ENCODE measurements at places on chromosomes 5 and 9.

DNA sequence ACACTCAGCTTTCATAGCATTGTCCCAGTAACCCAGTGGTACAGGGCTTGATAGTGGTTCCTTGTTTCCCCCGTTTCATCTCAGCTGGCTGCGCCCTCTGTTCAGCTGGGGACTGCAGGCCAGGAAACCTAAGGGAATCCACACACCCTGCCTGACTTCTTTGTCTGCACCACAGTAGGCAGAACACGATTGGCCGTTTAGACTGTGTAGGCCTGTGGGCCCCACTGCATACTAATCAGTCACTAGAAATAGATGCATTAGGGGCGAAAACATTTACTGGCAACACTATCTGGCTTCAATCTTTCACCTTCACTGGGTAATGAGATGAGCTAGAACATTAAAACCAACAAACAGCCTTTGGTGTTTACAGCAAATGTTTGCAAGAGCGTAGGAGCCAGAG lies 512.7 kb upstream of the BRINP1 start:
- DNase-seq, result no peak

DNA sequence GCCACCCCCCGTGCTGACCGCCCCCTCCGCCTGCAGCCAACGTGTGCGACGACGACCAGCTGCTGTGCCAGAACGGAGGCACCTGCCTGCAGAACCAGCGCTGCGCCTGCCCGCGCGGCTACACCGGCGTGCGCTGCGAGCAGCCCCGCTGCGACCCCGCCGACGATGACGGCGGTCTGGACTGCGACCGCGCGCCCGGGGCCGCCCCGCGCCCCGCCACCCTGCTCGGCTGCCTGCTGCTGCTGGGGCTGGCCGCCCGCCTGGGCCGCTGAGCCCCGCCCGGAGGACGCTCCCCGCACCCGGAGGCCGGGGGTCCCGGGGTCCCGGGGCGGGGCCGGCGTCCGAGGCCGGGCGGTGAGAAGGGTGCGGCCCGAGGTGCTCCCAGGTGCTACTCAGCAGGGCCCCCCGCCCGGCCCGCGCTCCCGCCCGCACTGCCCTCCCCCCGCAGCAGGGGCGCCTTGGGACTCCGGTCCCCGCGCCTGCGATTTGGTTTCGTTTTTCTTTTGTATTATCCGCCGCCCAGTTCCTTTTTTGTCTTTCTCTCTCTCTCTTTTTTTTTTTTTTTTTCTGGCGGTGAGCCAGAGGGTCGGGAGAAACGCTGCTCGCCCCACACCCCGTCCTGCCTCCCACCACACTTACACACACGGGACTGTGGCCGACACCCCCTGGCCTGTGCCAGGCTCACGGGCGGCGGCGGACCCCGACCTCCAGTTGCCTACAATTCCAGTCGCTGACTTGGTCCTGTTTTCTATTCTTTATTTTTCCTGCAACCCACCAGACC lies 80.2 kb downstream of the NTNG2 start:
- no peak for DNase-seq

DNA sequence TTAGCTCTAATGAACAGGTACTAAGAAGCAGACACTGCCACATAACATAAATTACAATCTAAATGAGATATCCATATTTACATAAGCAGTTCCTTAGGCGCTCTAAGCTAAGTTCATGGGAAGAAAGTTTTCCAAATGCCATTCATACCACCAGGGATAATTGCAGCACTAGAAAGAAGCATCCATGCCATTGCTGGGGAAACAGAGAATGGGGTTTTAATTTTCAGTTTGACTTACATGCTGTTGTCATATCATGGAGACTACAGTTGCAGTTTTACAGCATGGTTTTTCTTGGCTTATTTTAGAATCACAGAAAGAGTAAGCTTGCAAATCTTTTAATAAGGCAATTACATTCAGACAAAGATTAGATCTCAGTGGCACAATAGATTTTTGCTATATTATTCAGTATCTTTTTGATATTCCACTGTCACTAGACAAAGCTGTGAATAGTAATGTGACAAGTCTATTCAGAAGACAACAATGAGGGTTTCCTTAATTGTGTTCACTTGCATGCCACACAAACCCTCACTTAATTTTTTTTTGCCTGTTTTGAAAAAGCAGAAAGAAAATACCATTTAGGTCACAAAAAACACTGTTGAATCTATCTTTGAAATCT lies 108.4 kb upstream of the ELAVL2 start:
- no peak for DNase-seq

DNA sequence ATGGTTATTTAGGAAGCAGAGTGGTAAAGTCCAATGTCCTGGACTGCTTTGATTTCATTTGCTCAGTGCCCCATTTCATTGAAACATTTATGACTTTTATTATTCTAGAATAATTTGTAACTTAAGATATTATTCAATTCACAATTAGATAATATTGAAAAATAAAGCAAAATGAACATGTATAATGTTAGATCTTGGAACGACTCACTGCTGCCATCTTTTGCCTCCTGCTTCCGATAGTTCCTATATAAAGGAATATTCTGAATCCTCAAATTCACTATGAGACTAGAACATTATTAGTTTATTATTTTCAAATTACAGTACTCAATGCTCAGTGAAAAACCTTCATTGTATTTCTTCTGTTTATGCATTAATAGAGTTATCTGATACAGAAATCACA lies 2.3 kb upstream of the CTNND2 start:
- no peak for DNase-seq

Measured in NCI-H187 treated with DMSO at 0.1 percent for 48 hours (cell line).